AG04449 (cell line): ENCODE measurements at places on chromosomes 7 and 10.

- no peak for DNase-seq
Measured at GRCh38 chr10:22344781-22345300, 455 bp upstream of the SPAG6 start.

DNA sequence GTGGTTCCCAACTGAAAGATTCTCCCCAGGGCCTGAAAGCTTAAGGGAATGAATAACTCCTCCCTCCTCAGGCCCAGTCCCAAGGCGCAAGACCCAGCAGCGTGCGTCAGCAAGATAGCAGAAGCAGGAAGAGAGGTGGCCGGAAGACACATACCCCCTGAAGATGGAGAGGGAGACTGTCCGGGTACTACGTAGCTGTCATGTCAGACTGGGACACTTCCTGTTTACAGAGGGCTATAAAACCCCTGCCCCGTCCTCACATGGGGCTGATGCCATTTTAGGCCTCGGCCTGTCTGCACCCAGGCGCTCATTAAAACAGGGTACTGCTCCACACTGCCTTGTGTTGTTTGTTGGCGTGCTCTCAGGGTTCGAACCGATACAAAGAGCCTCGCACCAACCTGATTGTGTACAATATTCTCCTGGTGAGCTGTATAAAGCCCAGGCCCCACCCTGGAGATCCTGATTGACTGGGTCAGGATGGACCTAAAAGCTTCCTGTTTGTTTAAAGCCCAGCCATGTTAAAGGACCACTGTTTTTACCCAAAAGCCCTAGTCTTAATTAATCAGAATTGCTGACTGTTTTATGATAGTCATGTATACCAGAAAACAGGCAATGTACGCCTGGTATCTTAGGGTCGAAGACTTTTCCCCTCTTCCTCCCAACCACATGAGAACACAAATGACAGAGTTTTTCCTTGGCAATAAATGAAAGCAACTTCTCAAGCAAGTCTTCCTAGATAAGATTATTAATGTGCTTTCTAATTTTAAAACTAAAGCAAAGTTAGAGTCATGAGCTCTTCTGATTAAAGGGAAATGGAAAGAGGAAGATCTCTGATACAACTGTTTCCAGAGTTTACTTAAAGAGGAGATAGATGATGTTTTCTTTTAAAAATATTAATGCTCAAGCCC lies 251.5 kb downstream of the DOCK4 start:
- DNase-seq, result no peak

- no peak for DNase-seq
Measured at GRCh38 chr10:5890452-5890915, 441 bp downstream of the FBH1 start.

DNA sequence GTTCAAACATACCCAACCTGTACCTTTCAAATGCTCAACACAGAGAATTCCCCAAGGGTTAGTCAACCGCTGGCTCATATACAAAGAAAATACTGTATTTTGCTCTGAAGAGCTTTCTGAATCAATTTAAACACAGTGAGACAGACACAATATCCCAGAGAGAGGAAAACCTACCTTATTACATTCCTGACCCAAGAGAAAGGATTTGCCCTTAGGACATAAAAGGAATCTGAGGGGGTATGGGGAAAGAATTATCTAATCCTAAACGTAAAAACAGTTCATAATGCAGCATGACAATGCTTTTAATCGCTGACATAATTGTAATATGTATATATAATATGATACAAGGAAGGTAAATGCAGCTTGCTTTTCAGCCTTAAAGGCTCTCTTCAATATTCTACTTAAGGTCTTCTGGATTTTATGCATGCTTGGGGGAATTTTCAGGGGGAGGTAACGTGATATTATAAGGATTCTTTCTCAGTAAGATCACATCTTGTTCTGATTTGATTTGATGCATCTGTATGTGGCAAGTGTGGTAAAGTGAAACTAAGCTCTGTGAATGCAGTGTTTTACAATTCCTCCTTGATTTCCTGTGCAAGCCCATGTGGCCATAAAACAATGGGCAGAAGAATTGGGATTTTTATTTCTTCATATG lies 240.5 kb downstream of the GLI3 start:
- peak; percentile 42 for DNase-seq

DNA sequence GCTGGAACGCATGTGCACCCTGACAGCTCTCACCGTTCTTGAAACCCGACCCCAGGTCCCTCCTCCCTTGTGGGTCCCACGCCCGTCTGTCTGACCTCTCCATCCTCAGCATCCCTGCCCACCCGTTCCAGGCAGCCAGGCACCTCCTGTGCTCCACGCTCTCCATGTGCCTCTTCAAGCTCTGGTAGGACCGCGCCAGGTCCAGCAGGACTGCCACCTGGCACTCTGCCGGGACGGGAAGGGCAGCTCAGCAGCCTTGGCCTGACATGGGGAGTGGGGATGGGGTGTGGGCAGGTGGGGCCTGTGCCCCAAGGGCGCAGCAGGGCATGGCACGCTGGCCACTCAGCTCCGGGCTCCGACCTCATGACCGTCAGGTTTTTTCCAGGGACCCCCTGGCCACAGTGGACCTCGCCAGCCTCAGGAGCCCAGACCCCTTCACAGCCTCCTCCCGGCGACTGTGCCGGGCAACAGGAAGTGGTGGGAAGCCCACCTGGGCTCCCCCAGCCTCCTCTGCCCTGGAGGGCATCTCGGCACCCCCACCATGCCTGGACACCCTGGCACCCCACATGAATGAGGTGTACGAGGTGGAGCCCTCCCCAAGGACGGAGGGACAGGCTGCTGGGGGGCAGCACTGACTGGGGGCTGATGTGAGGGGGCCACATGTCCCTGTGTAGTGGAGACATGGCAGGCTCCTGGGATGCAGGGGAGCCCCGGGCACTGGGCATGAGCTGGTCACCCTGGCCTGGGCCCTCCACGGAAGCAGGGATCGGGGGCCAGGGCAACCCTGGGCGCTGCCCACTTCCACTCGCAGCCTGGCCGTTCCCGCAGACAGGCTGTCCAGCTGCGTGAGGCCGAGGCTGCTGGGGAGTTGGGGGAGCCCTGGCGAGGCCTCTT lies 25.1 kb upstream of the NKX6-2 start:
- DNase-seq, result no peak

GRCh38 chr7:78437118-78437517 lies 638.5 kb downstream of the PHTF2 start:
- peak; percentile 23 for DNase-seq

DNA sequence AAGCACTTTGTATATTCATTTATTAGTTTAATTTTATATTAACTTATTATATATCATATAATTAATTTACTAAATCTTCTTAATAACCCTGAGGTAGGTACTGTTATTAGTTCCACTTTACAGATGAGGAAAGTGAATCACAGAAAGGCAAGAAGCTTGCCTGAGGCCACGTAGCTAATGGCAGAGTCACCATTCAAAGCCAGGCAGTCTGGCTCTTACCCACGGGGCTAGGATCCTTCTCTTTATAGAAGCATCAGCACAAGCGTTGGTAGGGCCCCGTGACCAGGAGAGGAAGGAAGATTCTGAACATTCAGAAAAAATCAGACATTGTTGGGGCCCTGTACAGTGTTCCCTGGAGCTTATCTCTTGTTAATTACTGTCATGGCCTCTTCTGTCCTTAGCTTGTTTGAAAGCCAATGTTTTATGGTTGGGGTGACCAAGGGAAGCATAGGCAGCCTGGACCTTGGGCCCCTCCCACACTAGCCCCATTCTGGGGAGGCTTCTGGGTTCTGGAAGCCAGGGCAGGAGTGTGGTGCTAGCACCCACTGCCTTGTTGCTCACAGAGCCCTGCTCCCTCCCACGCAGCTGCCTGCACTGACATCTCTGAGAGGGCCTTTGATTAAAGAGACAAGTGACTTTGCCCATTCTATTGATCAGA lies 31.1 kb upstream of the SLF2 start:
- DNase-seq, result no peak

- no peak for DNase-seq
Measured at GRCh38 chr7:42878303-42878702, 33.6 kb downstream of the C7orf25 start.

GRCh38 chr10:22805304-22805703 lies 90.9 kb upstream of the PIP4K2A start:
- DNase-seq, result no peak

DNA sequence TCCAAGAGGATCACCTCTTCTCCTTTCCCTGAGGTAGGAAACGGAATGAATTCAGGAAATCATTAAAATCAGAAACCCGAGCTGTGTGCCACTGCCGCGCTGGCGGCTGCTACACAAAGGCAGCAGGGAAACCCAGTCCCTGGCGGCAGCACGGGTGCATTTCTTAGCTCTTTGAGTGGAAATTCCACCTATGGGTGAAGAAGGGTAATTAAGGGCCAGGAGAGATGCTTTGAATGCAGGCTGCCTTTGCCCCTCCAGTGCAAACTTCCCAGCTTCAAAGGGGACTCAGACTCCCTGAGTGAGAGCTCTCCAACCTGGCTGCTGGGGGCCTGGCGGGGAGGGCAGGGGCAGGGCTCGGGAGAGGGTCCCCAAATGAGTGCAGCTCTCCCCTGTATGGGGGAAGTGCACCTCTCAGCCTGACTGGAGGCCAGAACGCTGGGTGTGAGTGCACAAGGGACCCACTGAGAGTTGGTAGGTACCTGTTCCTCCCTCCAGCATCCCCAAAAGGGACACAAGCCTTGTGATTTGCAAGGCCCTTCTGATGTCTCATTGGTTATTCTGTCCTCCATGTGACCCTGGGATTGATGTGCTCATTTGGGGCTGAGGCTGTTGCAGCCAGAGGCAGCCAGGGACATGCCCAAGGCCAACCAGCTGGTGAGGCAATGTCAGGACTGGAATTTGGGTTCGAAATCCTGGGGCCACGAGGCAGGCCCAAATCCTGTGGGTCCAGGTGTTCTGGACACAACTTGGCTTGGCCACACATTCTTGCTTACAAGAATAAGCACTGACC lies 16.3 kb upstream of the ZMIZ1 start:
- no peak for DNase-seq

GRCh38 chr7:42561797-42562196 lies 324.8 kb upstream of the GLI3 start:
- DNase-seq, result no peak

DNA sequence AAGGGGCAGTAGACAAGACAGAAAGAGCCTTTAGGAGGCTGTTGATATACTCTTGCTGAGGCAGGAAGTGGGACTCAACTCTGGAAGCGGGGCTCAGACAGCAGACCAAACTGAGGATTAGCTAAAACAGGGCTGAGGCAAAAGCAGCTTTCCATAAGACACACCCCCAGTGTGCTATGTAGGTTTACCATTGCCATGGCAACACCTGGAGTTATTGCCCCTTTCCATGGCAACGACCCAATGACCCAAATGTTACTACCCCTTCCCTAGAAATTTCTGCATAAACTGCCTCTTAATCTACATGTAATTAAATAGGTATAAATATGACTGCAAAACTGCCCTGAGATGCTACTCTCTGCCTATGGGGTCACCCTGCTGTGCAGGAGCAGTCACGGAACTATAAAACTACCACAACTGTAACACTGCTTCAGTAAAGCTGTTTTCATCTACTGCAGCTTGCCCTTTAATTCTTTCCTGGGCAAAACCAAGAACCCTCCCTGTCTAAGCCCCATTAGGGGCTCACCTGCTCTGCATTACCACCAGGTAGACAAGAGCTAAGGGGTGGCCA lies 348.4 kb upstream of the PODXL start:
- DNase-seq, result no peak

DNA sequence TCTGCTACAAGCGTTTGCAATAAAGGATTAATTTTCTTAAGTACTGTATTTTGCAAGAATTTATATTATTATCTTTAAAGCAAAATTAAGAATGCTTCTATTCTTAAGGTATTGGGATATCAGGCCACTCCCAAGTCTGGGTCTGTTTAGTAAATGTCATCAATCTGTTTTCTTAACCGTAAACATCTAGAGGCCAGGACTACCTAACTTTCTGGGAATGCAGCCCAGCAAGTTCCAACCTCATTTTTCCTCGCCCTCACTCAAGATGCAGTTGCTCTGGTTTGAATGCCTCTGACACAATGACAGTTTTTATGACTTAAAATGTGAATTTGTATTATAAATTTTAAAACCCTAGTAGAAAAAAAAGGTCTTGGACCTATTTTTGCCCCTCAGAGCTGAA lies 143.5 kb downstream of the INHBA start:
- DNase-seq, result no peak

DNA sequence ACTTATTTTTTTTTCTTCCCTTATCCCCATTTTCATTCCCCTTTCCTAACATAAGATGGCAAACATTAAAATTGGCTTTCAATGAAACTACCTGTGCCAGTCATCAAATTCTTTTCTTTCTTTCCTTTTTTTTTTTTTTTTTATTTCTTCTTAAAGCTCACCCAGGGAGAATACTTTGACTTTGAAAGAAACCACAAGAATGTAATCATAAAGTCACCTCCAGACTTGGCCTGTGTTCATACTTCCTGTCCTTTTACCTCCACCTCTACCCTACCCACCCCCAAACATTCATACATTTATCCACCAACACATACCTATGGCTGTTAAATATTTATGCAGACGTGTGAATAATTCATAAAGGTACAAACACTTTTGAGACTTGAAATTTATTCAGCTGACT lies 254.6 kb downstream of the SLC25A13 start:
- no peak for DNase-seq

- DNase-seq, result no peak
Measured at GRCh38 chr10:5683065-5683464, 1.6 kb upstream of the TASOR2 start.

DNA sequence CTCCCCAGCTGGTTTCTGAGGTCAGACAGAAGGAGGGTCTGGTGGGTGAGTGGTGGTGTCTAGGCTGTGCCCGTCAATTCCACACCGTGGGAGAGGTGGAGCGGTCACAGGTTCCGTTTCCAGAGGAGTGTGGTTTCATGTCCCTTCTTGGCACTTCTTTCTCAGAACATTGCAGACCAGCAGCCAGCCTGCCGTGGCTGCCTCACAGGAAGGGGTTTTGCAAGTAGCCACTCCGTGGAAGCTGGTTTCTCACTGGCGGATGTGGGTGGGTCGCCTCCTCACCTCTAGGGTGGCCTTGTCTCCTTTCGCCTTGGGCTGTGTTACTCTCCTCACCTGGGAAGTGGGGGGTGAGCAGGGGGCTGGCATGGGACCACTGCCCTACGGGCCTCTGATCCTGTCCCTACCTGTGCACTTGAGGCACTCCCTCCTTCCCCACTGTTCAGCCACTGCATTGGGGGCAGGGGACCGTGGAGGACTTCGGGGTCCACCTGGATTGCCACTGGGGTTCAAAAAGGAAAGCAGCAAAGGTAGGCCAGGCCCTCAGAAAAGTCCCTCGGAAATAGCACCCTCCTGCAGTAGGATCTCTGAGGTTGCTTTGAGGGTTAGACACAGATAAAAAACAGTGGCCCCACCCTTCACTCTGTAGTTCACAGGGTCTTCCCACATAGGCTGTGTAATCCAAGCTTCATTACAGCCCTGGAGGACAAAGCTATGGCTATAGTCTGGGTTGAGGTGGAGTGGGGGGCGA lies 33.9 kb downstream of the TSPAN14 start:
- no peak for DNase-seq
